ENCODE measurements at places on chromosomes 7 and 10.
A peak's percentile ranks its signal among the peaks of the same experiment; 100 is the strongest.

GRCh38 chr7:77337456-77337990 lies 78.6 kb downstream of the GSAP start:
- no peak for DNase-seq

- no peak for DNase-seq
Observed at GRCh38 chr7:105448181-105448580, 59.5 kb upstream of the SRPK2 start.

- no peak for DNase-seq
Observed at GRCh38 chr7:22630069-22630468, 96.9 kb upstream of the IL6 start.

DNA sequence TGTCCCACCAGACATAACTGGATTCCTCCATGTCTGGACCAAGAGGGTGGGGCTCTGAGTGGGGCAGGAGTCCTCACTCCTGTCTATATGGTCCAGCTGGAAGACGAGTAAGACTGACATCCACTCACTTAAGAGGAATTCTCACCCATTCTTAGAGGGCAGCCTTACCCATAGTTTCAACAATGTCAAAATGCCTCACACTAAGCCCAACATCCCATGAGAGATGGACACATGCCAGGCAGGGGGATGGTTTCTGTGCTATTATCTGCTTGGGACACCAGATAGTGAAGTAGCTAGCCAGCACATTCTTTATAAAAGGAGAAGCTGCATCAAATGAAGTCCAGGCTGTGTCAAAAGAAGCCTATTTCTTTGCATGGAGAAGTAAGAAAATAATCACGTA lies 4.7 kb upstream of the LANCL2 start:
- DNase-seq, result no peak

GRCh38 chr7:94556028-94556427 lies 46.4 kb downstream of the CASD1 start:
- no peak for DNase-seq

- DNase-seq, result no peak
Observed at GRCh38 chr10:66349726-66350125, 576.1 kb upstream of the LRRTM3 start.

- no peak for DNase-seq
Observed at GRCh38 chr10:71512761-71513539, 116.2 kb downstream of the CDH23 start.

DNA sequence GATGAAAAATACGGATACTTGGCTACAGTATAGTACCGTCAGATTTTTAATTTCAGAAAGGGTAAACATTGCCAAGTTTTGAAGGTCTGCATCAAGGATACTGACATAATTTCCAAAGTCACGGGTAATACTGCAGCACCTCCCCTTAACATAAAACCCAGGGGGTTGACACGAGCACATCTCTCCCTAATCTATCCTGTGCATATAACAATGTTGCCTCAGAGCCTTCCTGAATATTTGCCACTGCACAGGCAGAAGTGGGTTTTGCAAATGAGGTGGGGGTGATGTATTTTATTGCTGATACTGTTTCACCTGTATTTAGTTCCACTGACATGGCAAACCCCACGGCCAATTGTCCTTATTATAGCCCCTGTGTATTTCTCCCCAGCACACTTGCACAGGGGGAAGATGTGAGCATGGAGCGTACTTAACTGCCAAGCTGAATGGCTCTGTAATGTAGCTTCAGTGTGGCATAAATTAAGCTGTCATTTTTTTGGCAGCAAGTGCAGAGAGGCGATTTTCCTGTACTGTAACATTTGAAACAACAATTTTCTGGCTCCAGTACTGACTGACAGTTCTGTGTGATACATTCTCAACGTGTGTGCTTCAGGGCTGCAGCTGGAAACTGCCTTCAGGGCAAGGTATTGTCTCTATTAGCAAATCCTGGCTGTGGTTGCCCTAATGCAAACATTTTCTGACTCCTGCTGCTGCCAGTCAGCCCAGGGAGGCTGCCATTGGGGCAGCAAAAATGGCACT lies 299.6 kb upstream of the SP4 start:
- peak; percentile 48 for DNase-seq

DNA sequence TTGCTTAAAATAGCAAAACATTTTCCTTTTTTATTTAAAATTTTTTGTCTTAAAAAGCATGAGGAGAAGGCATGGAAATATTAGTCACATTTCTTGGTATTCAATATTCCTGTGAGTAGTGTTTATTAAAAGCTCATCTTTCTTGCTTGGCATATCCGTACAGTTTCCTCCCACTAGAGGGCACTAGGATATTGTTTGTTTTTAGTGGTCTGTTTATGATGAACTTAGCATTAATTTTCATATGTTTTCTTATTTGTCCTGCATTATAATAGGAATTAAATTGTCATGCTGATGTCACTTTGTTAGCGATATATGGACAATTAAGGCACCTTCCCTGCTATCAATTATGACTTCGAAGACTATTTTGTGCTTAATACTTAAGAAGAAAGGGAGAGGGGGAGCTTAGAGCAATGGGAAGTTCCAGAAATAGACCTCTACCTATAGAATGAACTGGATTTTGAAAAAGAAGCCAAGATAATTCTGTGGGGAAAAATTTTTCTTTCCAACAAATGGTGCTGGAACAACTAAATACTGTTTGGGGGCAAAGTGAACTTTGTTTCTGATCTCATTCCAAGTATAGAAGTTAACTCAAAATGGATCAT lies 91.0 kb upstream of the STRIP2 start:
- no peak for DNase-seq

DNA sequence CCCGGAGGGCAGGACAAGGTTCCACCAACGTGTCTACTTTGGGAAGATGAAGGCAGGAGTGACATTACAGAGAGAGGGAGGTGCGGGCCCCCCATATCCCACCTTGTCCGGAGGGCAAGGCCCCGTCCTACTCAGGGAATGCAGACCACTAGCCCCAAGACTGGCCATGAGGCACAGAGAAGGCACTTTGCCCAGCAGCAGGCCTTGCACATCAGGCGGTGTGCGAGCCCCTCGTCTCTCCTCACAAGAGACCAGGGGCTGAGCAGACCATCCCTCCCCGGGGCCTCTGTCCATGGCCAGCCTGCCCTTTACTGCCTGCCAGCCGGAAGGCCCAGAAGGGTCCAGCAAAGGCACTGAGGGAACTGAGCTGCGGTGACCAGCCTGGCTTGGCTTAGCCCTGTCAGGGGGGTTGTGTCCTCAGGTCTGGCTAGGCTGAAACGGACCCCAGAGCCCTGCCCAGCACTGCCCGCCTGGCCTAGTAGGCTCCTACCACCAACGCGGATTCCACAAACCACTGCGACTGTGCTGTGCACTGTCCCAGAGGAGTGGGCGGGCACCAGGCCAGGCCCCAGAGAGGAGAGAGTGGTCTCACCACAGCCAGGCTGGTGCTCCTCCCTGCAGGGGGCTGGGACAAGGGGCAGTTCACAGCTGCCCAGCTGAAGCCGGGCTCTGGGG lies 16.7 kb downstream of the CAMK2B start:
- DNase-seq, result no peak

DNA sequence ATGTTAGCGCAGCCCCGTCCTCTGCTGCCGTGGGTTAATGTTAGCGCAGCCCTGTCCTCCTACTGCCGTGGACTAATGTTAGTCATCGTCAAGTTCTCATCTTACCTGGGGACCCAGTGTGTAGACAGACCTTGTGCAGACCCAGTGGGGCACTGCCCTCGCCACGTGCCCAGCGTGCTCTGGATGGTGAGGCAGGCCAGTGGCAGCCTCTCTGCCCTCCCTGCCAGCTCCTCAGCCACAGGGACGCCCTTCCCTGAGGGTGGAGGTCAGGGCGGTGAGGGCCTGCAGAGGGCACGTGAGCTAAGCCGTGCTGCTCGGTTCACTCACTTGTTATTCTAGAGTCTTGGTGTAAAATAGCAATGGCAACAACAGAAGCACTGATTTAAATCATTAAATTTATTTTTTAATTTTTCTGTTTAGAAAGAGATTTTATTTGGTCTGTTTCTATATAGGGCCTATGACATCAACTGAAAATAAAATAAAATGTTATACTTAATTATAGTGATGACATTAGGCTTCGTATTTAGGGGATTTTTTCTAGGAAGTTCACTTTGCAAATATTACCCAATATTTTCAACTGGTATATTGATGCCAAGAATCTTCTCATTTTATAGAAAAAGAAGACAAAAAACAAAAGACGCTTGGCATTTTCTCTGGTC lies 48.4 kb downstream of the NKX6-2 start:
- DNase-seq, result no peak

- DNase-seq, result no peak
Observed at GRCh38 chr7:38321050-38321449, 47.6 kb upstream of the TARP start.

DNA sequence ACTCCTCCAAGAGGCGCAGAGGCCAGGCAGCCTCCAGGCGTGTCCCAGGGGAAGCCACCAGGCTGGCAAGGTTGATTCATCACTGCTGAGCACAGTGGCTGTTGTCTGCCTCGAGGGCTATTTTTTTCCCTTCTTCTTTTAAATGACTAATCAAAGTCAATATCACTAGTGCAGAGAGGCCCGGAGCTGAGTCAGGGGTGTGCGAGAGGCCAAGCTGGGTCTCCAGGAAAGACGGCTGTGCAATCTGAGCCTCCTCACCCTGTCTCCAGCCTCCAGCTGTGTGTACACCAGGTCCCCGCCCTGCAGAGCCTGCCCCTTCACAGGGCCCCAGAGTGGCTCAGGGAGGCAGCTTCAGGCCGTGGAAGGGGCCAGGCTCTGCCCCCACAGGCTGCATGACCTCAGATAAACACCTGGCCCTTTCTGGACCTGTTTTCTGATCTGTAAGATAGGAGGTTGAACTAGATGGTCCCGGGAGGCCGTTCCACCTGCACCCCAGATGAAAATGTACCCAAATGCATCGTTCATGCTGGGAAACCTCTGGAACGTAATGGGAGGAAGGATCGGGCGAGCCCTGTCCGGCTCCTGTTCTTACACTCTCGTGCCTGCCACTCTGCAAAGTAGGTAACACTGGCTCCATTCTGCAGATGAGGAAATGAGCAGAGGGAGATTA lies 3.7 kb downstream of the STX1A start:
- DNase-seq, result no peak

- DNase-seq, result peak; percentile 56
Observed at GRCh38 chr7:94656925-94657731, 1.2 kb upstream of the SGCE start.

GRCh38 chr7:126840869-126841268 lies 411.9 kb downstream of the GRM8 start:
- peak; percentile 43 for DNase-seq

DNA sequence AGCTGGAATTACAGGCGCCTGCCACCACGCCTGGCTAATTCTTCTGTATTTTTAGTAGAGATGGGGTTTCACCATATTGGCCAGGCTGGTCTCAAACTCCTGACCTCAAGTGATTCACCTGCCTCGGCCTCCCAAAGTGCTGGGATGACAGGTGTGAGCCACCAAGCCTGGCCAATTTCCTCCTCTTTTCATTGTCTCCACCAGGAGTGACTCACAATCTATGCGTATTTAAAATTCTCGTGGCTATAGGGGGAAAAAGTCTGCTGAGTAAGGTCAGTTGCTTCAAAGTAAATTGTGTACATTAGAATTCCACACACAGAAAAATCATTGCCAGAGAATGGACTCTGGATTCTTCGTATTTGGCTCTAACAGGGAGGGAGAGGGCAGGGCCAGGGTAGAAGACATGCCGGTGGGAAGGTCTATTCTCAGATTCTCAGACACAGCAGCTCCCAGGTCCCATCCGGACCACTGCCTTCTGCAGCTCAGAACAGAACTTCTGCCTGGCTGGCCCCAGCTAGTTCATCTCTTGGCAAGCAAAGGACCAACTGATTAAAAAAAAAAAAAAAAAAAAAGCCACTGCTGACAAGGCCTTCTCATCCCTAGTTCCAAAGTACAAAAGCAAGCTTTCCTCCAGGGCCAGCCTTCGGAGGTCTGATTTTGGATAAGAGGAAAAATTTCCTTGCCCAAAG lies 22.2 kb downstream of the PSPH start:
- DNase-seq, result no peak

DNA sequence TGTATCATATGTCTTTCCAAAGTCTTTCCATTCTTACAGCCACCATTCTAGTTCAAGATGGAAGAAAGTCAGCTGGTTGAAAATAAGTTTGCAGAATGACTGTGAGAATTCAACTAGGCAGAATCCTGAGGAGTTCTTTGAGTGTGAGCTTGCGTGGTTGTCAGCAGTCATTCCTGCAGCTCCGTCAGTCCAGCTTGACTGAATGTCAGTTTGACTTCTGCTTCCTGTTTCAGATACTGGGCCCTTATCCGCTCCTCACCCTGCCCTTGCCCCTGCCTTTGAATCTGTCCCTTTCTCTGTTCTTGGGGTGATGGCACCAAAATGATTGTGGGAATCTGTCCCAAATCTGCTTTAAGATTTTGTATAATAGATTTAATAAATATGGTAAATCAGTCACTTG lies 27.8 kb downstream of the SLC26A5 start:
- no peak for DNase-seq

- no peak for DNase-seq
Observed at GRCh38 chr7:8442051-8442813, 8.8 kb downstream of the NXPH1 start.

- DNase-seq, result no peak
Observed at GRCh38 chr10:11236234-11236633, 218.6 kb downstream of the CELF2 start.

- no peak for DNase-seq
Observed at GRCh38 chr7:142511801-142512200, 237.5 kb upstream of the PRSS1 start.

- no peak for DNase-seq
Observed at GRCh38 chr10:88293073-88293472, 290.0 kb downstream of the RNLS start.

- peak; percentile 68 for DNase-seq
Observed at GRCh38 chr7:153939654-153940053, 112.5 kb upstream of the DPP6 start.

DNA sequence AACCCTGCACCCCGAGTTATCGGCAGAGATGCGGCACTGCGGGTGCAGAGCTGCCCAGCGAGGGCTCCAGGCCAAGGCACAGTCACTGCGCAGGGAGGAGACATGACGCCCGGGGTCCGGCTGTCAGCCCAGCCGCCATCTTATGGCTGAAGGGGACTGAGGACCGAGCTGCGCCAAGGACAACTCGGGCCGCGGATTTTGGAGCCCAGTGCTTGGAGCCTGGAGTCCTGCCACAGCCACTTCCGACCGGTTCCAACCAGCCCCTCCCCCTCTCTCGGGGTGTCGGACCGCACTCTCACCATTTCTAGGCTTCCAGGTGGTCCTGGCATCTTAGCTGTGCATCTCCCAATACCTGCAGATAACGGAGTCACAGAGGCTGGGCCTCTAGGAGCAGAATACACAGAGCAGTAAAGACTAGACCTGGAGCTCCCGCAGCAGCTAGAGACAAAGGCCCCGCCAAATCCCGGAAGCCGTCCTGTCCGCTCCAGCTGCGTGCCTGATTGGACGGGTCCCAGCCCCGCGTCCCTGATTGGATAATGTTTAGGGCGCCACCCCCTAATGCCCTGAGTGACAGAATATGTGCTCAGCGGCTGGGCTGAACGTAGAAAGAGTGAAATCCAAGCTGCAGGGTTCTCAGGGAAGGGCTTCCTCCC lies at the start of gene ZNF680:
Gene ZNF680, minus strand, starts transcription at position 446 of the 653 bp plus-strand sequence. Its CDS starts 117 bp downstream, at position 329.
- peak; percentile 91 for DNase-seq

- no peak for DNase-seq
Observed at GRCh38 chr10:86937502-86938154, 19.8 kb downstream of the MMRN2 start.
